CD4-positive, alpha-beta T cell treated with Interferon gamma for 1 hour (primary cell): ENCODE measurements at places on chromosomes 1 and 21.

DNA sequence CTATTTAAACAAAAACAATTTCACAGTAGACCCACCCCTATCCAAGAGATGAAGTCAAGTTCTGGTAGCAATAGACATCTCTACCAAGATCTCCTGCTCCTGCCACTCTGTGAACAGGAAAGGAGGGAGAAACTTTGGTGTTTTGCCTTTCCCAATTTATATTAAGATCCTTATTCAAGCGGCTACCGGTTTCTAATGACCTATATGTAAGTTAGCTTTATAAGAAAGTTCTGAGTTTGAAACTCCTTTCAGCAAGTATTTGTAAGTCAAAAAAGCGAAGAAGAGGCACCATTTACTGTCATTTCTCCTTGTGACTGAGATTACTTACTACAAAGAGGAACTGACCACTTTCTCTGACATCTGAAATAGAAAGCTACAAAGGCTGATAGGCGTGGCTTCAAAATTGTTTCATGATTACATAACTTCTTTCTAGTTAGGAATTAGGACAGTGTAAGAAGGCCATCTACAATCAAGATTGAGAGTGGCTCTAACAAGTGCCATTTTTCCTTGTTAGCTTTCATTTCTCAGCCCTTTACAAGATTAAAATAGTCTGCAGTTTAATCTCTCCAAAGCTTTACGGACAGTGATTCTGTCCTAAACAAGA, at the start of gene MNDA:
TSS of gene MNDA (plus strand) at position 448 of the 604 bp plus-strand sequence. CDS start 10,803 bp downstream, outside the sequence.
- no peak for DNase-seq

DNA sequence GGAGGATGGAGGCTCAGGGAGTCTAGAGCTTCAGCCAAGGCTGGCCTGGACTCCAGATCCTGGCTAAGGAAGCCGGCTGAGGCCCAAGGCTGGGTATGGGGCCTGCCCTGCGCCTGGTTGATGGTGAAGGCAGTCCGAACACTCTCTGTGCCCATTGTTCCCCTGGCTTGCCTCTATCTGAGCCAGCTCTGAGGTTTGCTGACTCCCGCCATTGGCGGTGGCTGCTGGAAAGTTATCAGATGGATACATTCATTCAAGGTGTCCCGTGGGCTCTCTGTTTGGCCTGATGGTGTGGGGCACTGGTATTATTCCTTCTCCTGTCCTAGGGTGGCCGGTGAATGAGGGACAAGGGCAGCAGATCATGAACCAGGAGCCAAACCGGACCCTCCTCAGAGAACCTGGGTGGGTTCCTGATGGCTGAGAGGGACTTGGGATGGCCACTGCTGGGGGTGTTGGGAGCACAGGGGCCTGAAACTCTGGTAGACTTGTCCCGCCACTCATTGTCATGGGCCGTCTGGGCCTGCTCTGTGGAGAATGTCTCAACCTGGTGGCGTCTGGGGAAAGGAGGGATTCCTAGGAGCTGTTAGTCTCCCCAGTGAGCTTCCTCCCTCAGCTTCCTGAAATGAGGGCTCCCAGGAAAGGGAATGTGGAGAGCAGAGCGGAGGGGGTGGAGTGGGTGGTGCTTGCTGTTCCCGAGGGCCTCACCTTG, 22.2 kb downstream of the SLC26A9 start:
- DNase-seq, result no peak

DNA sequence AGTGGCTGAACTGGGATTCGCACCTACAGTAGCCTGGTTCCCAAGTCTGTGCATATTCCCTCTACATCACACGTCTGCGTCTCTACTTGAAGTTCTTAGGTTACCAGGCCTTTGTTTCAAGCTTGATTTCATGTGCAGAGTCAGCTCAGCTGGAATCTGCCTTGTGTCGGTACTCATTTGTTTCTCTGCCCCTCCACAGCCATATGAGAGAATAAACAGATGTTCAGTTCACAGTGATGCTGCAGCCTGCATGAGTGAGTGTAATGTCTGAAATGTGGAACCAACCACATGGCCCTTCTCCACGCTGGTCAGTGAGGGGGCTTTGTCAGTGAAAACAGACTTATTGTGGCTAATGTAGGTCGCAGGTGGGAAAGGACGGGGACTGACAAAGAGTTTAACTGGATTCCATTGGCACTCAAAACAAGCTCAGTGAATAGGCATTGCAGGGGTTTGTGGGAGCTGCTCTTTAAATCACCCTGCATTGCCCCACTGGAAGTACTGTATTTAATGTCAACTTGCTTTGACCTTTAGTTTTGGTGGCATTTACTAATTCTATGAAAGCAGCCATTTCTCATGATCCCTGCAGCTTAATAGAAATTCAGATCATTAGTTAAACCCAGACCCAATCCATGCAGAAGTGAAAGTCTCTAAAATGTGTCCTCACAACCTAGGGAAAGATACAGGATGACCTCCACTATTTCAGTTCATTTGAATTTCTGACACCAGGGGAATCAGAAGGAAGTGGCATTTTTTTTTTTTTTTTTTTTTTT, 136.4 kb upstream of the FAM78B start:
- no peak for DNase-seq

GRCh38 chr1:29861922-29862321, 625.6 kb downstream of the PTPRU start:
- DNase-seq, result no peak

DNA sequence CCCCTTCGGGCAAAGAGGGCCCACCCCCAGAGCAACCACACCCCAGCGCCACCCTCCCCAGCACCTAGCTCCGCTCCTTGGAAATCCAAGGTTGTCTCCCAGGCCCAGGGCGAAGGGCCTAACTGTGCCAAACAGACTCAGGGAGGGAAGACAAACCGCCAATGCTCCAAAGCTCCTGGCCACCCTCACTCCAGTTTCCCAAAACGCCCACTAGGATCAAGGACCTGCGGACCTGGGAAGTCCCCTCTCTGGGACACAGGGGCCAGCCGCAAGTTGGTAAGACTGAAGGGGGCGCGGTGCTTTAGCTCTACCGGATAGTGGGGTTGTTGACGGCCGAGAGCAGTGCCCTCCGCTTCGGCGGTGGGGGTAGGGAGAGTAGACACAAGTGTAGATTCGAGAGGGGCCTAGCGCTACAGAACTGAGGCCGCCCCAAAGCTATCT, 581 bp downstream of the IRF6 start:
- no peak for DNase-seq

DNA sequence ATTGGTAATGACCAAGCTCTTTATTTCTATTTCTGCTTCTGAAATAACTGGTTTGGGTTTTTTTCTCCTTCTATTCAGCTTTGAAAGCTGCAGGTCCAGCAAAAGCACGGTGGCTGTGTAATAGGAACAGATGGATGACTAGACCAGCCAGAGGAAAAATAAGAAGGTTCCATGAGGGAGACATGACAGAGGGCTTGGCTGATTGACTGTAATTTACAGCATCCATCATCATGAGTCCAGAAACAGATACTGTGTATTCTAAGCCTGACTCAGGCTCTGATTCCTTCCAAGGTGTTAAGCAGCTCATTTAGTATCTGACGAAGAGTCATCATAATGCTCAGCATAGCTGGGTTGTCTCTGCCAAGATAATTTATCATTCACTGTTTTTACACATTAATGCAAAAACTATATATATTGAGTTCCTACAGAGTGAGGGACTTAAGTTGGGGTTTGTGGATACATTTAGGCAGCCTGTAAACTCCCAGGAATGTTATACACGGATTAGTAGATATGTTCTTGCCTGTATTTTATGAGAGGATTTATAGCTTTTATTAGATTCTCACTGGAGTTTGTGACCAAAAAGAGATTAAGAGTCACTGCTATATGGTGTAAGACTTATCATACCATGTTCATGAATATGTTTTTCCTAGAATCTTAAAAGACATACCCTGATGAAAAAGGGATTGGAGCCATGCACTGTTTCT, 72.6 kb downstream of the SGIP1 start:
- DNase-seq, result no peak

GRCh38 chr1:7224644-7225043, 439.4 kb downstream of the CAMTA1 start:
- DNase-seq, result no peak

DNA sequence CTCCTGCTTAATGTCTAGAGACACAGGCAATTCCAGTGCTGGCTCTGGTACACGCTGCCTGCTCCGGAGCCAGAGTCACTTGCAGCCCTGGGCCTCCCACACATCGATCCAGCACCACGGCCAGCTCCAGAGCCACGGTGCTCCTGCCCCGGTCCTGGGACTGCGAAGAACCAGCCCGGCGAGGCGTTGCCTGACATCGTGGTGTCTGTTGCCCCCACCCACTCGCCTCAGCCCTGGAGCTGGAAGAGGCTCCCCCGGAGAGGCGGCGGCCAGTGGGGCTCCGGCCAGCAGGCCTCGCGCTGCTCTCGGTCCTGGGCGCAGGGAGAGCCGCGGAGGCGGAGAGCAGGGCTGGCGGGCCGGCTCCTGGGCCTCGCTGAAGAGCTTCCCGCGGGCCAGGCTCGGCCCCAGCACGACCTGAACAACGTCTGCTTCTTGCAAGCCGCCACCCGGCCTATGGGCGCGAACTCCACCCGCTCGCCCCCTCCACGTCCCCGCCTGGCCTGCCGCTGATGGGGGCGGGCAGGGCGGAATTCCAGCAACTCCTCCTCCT, 364.8 kb downstream of the CEP170 start:
- DNase-seq, result no peak

DNA sequence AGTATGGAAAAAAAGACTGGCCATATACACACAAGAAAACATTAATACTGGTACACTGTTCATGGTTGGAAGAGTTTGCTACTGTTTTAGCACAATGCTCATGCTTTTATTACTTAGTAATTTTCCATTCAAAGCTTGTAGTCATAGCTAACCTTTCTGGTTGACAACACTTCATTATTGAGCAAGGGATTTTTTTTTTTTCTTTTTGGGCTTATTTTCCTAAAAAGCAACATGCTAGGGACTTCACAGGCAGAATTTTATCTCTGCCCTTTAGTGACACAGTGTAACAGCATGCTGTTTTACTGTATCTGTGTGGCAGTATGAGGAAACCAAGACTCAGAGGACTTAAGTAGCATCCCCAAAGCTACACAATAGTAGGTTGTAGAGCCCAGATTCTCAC, 58.5 kb downstream of the FGGY start:
- DNase-seq, result no peak
